Activated T-cell treated with anti-CD3 and anti-CD28 coated beads, Interleukin-2, amount 50 U/mL, for 72 hours (primary cell): ENCODE measurements at places on chromosomes 7 and 10. TPM values are rescaled to one million over a fixed set of nuclear protein-coding genes. Genes with fewer than 3 reads are reported as not detected.

Gene NCF1
- 3.8 TPM for total RNA-seq

Gene NRF1
- 22.1 TPM for total RNA-seq

Gene CYP3A4
- total RNA-seq = not detected

Gene PCLO
- 0.22 TPM for total RNA-seq

Gene TFEC
- total RNA-seq = 0.44 TPM

Gene CALML5
- total RNA-seq = not detected

Gene TCAF2
- 36.5 TPM for total RNA-seq

Gene CCL26
- total RNA-seq = 1.2 TPM

Gene HTR5A
- total RNA-seq = not detected

Gene TMEM184A
- not detected for total RNA-seq

Gene NME8
- total RNA-seq = not detected

Gene CEP41
- total RNA-seq = 33.3 TPM

Gene CREM
- 215 TPM for total RNA-seq

Gene CYP2C9
- not detected for total RNA-seq

Gene UPK3B
- total RNA-seq = 3.2 TPM

Gene UCMA
- total RNA-seq = not detected

Gene UNCX
- total RNA-seq = not detected

Gene SPDYE11
- not detected for total RNA-seq

GRCh38 chr7:26199301-26200037, 1.1 kb downstream of the HNRNPA2B1 start:
- peak; percentile 64 for DNase-seq

DNA sequence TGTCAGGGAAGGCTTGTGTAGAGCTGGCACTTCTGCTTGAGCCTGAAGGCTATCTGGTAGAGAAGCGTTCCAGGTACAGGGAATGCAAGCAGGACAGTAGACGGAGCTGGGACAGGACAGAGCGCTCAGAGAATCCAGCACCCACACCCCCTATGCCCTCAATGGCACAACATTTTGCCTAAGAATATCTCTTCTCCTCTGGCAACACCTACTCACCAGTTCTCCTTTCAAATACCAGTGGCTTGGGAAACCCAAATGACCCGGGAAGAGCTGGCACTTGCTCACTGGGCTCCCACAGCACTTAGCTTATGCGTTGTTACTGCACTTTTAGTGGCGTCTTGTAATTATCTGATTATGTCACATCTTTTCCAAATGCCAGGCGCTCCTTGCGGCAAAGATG, 118.6 kb downstream of the RNF216 start:
- DNase-seq = no peak

- DNase-seq = peak; percentile 37
Observed at GRCh38 chr10:97889461-97890265, 40.0 kb downstream of the GOLGA7B start.

GRCh38 chr10:29057822-29058331, 231.0 kb upstream of the LYZL1 start:
- DNase-seq = no peak

GRCh38 chr10:123018531-123018930, 9.7 kb downstream of the ACADSB start:
- no peak for DNase-seq

GRCh38 chr10:14233566-14233965, 97.2 kb downstream of the FRMD4A start:
- DNase-seq = no peak

DNA sequence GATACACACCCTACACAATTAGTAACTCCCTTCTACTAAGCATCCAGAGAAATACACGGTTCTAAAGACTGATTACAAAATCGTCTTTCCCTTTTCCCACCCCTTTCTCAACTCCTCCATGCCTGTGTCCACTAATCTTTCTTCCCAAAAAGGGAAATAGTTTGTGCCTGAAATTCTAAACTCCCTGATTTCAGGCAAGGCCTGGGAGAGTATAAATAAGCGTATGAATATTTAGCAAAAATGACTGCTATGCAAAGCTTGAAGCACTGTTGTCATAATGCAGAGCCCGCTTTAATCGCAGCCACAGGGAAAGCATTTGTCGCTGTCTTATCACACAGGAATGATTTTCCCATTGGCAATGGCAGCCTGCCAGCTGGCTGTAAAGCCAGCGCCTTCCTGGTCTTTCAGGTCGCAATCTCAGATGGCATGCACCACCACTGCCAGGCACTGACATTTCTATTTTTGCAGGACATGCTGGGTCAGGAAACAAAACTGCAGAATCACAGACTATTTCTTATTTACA, 142.9 kb upstream of the PCGF5 start:
- no peak for DNase-seq

- DNase-seq = no peak
Observed at GRCh38 chr7:44347546-44348114, 22.2 kb upstream of the CAMK2B start.

DNA sequence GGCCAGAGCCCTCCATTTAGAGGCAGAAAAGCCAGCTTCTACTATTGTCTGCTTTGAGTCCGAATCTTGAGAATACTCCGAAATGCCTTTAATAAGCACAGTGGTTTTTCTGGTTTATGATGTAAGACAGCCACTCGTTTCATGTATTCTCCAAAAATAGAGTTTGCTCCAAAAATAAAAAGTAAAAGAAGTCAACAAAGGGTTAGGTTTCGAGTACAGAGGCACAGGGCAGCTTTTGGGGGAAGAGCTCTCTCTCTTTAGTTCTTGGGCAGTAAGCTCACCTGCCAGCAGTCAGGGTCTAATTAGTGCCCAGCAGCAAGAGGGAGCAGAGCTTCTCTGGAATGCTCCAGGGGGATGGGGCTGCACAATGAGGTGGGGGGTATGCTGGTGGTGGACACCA, 20.2 kb downstream of the CREB3L2 start:
- no peak for DNase-seq

- no peak for DNase-seq
Observed at GRCh38 chr10:104767745-104768144, 126.7 kb downstream of the SORCS3 start.

DNA sequence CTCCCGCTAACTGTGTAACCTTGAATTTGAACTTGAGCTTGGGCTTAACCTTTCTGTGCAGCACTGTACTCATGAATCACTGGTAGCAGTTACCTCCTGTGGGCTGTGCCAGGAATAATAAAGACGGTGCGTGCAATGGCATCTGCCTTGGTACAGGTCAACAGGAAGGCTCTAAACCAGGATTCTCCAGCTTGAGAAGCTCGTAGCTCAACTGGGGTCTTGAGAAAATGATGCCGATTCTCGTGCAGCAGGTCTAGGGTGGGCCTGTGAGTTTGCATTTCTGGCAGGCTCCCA, 112.5 kb upstream of the ANLN start:
- DNase-seq = no peak

DNA sequence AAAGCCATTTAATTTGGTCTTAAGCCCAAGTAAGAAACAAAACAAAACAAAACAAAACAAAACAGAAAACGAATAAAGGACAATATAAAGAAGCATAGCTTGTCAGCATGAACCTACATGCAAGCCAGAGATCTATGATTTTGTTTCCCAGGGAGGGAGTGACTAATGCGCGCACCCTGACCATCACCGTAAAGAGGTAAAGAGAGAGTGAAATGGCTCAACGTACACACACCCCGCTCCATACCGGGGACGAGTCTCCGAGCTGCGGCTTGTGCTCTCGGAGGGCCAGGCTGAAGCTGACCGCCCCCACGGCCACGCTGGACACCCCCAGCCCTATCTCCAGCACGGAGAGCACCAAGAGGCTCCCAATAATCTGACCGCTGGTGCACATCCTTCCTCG, 1.1 kb downstream of the TMEM196 start:
- DNase-seq = no peak

DNA sequence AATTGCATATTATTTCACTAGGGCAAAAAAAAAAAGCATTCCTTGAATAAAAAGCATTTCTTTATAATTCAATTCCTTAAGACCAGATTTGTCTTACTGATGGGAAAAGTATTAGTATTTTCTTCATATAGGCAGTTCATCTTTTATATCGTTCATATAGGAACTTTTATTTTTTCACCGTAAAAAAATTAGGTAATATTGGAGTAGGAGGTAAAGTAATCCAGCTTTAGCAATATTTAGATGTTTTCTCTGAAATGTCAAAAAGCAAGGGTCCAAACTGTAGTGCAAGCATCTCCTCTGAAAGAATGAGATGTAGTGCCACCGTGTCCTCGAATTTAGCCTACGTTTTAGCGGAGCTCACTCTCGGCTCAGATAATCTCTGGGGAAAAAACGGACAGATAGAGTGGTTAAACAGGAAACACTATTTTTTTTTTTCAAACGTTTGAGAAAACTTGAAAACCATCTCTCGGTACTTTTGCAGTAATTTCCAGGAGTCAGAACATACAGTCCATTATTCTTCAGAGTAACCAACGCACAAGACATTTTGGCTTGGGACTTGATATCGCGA, 5.5 kb upstream of the SPAG6 start:
- DNase-seq = no peak

- no peak for DNase-seq
Observed at GRCh38 chr10:58963723-58964124, 212.7 kb upstream of the PHYHIPL start.

- DNase-seq = no peak
Observed at GRCh38 chr10:132915411-132915810, 27.0 kb downstream of the CFAP46 start.

- DNase-seq = no peak
Observed at GRCh38 chr10:22893781-22894180, 34.1 kb upstream of the ARMC3 start.

DNA sequence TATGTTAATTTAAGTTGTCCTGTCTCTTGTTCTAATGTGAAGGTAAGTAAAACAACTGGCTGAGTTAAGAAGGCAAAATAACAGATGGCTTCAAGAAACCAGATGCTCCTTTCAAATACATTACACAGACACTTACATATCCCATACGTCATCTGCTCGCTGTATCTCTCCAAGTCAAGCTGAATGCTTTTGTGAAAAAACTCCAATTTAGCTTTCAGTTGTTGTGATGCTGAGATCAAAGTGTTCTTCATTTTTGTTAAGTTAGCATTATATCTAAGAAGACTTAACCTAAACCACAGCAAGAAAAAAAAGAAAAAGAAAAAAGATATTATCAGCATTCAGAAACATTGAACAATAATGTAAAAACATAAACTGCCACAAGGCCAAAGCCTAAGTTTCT, 18.5 kb upstream of the ERLIN1 start:
- no peak for DNase-seq
